ENCODE measurements at places on chromosomes 11 and 22.

GRCh38 chr11:86440305-86440716 lies 65.6 kb downstream of the CCDC81 start:
- DNase-seq = no peak

DNA sequence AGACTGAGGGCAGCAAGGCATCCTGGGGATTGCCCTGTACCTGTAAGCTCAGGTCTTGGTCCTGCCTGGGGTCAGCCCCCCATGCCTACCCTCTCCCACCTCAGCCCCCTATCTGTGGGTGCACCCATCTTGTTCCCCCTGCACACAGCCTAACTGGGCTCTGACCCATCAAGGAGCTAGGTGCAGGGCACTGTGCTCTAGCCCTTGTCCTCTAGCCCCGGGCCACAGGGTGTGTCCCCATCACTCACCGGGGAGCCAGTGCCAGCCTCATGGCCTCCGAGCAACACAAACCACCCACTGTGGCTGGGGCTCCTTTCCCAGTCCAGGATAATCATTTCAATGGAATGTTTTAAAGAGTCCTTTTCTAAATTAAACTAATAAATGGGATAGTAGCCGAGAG lies 293.9 kb upstream of the PLET1 start:
- DNase-seq = no peak

DNA sequence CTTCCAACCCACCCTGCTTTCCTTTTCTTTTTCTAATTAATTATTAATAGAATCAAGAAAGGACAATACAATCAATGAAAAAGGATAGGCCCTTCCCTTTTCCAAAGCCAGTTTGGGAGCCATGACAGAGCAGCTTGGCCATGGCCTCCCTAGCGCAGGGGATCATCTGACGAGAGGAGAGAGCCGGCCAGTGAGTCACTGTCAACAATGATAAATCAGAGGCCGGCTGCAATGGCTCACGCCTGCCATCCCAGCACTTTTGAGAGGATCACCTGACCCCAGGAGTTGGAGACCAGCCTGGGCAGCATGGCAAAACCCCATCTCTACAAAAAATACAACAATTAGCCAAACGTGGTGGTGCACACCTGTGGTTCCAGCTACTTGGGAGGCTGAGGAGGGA lies 27.5 kb upstream of the KRTAP5-7 start:
- DNase-seq = no peak

DNA sequence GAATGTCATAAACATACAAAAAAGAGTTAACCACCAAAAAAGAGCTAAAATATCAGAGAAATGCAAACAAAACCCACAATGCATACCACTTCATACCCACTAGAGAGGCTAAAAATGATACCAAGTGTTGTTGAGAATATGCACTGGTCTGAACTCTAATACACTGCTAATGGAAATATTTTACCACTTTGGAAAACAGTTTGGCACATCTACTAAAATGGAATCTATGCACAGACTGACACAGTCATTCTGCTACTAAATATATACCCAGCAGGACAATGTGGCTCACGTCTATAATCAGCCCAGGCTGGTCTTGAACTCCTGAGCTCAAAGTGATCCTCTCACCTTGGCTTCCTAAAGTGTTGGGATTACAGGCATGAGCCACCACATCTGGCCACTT lies 18.0 kb downstream of the MAPK1 start:
- DNase-seq = no peak

DNA sequence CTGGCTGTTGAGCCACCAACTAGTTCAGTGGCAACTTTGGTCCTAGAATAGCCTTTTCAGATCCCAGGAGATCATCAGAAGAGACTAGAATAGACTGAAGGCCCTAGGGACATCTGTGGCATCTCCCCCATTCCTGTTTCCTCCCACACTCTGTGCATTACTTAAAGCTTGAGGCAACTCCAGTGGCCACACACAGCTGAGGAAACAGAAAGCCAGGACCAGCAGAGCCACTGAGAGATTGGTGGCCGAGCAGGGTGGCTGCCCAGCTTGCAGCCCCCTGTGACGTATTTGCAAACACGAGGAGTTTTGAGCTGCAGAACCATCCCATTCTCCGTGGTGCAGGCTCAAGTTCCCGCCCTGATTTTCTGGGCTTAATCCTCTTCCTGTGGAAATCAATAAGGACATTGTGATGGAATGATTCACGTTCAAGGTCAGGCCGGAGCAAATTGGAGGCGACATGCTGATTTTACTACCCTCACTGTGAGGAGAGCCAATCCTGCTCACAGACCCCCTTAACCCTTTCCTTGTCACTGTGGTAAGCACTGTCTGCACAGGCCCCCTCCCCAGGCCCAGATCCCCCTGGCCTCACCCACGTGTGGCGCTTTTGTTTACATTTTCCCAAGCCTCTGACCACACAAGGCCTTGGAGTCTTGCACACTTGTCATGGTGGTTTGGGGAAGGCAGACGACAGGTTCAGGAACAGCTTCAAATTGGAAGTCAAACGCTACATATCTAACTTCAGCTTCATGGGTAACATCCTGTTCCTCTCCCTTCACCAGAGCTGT lies 69.1 kb upstream of the MYOD1 start:
- no peak for DNase-seq

DNA sequence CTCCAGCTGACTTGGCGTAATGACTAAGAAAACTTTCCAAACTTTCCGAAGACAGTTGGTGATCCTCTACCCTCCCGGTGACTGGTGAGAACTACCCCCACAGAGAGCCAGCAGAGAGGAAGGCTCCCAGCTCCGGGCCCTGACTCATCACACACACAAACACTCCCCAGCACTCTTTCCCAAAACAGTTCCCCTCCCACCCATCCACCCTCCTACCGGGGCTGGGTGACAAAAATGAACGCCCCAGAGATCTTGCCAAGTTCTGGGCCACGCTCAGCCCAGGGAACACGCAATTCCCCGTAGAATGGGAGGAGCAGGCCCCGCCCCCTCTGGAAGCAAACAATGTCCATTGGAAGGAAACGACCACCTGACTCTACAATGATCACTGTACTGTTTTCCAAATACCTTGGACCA lies 21.3 kb upstream of the JAM3 start:
- no peak for DNase-seq

DNA sequence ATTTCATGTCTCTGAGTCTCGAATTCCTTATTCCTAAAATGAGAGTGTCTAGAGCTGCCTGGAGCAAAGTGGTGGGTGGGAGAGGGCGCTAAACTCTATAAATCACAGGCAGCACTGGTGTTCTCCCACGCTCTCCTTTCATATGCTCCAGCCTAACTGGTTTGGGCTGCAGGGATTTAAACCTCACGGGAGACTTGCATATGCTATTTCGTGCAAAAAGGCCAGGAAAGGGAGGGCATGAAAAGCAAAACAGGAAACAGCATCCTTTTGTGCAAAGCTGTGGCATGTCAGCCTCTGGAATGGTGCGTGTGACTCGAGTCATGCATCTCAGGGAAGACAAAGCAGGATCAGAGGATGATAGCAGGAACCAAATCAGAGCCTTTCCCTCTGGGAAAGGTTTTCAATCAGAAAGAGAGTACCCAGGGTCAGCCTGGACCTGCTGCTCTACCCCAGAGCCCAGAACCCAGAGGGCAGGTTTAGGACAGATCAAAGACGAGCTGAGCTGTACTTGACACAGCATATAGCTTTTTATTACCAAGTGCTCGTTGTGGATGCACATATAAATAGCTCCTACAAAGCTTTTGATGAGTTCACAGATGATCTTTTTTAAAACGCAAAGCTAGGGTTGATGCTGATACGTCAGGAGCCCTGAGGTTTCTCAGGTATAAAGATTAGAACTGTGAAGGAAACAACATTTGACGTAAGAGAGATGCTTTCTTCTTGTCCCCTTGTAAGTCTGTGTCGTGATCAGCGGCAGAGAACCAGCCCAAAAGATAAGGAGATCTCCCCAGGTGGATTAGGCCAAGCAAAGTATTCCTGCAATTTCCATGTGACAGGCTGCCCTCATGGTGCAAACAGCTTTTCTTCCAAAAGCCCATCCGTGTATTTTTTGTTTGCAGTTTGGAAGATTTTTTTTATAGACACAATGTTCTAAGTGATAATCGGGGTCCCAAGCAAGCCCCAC lies 46.2 kb upstream of the YWHAH start:
- no peak for DNase-seq

DNA sequence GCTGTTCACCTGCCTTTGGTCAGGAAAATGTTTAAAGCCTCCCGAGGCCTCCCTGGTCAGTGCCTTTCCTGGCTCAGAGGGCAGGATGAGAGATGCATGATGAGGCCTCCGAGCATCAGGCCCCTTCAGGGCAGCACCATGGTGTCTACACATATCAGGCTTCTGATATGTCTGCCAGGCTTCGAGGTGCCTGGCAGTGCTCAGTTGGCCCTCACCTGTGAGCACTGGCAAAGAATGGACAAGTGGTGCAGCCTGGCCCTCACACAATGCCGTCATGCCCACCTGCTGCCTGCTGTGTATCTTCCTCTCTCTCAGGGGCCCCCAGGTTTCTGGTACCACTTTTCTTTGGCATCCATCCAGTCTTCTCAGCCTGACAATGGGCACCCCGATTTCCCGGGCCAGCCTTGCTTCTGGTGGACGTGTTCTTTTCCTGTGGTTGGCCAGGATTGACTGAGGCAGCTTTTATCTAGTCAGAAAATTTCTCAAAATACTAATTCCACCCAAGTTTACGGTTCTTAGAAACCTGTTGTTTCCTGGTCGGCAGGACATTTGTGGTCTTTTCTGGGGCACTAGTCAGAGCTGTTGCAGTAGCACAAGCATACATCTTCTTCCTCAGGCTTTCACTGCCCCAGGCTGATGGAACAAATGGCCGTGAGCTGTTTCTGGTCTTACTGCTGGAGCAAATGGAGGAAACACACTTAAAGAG lies 76.8 kb upstream of the SUSD2 start:
- no peak for DNase-seq

GRCh38 chr11:119823077-119823476 lies 94.1 kb upstream of the NECTIN1 start:
- no peak for DNase-seq

DNA sequence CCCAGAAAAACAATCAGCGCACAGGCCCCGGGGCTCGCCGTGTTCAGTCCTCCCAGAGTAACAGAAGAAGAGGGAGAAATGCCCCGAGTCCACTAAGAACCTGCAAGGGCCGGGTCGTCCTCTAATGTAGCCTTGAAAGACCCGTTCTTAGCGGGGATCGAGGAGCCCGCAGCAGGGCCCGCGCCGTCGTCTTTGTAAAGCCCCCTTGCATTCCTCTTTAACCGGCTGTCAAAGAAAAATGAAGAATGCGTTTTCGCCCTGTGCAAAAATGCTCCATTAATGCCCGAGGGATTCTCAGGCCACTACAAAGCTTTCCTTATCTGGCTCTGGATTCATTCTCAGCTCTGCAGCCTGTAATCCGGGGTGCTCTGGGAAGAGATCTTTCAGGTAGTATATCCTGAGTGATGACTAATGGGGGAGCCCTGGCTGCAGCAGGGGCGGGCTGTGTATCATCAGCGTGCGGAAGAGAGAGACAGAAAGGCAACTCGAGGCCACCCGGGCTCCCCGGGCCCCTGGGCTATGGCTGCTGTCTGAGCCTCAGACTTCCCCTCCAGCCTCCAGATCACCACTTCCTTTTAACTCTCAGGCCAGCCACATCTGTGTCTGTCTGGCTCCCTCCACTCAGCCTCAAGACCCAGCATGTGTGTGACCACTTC lies 78.2 kb downstream of the FBLN1 start:
- no peak for DNase-seq

GRCh38 chr11:77159219-77159936 lies 31.3 kb downstream of the MYO7A start:
- DNase-seq = no peak

DNA sequence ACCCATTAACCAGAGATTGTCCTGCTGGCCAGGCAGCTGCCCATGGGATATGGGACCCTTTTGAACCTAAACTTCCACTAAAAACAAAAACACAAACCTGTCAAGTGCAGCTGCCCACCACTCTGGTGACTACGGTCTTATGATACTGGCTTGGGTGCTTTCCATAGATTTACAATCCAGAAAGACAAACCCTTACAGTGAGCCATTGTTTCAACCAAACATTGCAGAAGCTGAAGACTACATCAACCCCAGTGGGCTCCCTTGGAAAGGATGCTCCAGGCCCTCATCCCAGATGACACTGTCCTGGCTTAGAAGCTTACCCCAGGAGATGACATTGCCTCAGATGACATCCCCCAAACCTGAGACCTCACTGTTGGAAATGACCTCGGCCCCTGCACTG lies 56.9 kb upstream of the WNT11 start:
- no peak for DNase-seq

GRCh38 chr11:45378516-45378915 lies 92.4 kb upstream of the SYT13 start:
- no peak for DNase-seq

Data from stimulated activated CD4-positive, alpha-beta T cell treated with anti-CD3 and anti-CD28 coated beads, Interleukin-1b, Interleukin-23, amount 100 ng/mL, for 1 hour (primary cell).